Activated T-helper 1 cell treated with anti-CD3 and anti-CD28 coated beads, Interleukin-2, amount 50 U/mL, for 16 hours (primary cell): ENCODE measurements at places on chromosomes 4 and X.

DNA sequence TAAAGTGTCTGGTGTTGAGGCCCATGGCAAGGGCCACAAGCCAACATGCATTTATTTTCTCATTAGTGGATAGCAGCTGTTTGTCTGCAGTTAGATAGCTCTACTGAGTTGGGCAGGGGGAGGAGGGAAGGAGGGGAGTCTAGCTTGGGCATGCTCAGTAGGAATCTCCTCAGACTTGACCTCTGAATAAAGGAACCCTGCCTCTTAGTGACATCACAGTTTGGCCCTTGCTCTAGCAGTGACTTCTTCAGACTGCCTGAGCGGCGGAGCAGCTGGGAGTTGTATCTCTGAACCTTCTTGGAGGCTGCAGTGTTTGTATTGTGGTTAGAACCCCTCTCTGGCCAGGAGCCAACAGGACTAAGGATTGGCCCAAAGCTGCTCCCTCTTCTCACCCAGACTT is 57.4 kb downstream of the BCORL1 start:
- DNase-seq = no peak

- DNase-seq = no peak
Measured at GRCh38 chr4:164847016-164847415, 30.0 kb upstream of the APELA start.

GRCh38 chr4:108204518-108204917 is 35.8 kb upstream of the LEF1 start:
- no peak for DNase-seq

GRCh38 chr4:188492886-188493285 is 353.6 kb downstream of the TRIML1 start:
- DNase-seq = no peak

DNA sequence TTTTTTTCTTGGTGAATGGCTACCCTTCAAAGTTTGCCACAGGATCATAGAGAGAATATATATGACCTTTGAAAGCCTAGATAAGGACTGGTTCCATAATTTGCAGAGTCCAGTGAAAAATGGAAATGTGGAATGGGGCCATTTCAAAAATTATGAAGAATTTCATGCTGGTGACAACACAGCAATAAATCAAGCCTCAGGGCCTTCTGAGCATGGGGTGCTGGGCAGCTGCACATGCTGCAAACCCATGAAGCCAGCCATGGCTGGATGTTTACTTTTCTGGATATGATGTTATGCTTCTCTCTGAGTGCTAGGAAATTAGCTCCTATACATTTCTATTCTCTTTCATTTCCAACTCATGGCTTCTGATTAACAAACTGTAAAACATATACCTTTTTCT is 16.0 kb upstream of the PLA2G12A start:
- no peak for DNase-seq

- no peak for DNase-seq
Measured at GRCh38 chr4:138410266-138410665, 168.1 kb upstream of the SLC7A11 start.

- DNase-seq = no peak
Measured at GRCh38 chrX:13938051-13938828, 91.5 kb downstream of the GEMIN8 start.

GRCh38 chrX:96102997-96103396 is 581.6 kb upstream of the DIAPH2 start:
- DNase-seq = no peak

- DNase-seq = no peak
Measured at GRCh38 chr4:38275331-38276100, 315.3 kb downstream of the PTTG2 start.

DNA sequence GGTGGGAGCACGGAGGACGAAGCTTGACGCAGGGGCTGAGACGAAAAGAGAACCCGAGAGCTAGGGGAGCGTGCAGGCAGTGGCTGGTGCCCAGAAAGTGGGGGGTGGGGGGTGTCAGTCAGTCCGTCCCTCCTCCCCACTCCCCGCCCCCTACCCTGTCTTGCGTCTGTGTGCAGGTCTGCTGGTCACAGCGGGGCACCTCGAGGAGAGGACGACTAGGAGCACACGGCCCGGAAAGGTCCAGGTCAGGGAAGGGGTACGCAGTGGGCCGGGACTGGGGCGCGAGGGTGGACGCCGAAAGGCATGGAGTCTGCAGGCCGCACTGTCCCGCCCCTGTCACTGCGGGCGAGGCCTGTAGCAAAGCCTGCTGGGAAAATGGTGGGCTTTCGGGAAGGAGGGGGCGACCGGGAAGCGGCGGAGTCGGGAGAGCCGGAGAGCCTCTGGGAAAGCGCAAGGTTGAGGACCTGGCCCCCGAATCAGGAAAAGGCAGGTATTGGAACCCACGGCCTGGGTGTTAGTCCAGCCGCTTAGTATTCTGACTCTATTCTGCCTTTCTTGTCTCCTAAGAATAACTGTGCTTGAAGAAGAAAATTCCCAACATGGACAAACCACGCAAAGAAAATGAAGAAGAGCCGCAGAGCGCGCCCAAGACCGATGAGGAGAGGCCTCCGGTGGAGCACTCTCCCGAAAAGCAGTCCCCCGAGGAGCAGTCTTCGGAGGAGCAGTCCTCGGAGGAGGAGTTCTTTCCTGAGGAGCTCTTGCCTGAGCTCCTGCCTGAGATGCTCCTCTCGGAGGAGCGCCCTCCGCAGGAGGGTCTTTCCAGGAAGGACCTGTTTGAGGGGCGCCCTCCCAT is 769 bp downstream of the TCEAL1 start:
- DNase-seq = no peak
